NB4 (cell line): ENCODE measurements at places on chromosomes 4 and X.

GRCh38 chr4:168854350-168854921 is 155.6 kb downstream of the CBR4 start:
- DNase-seq: no peak

DNA sequence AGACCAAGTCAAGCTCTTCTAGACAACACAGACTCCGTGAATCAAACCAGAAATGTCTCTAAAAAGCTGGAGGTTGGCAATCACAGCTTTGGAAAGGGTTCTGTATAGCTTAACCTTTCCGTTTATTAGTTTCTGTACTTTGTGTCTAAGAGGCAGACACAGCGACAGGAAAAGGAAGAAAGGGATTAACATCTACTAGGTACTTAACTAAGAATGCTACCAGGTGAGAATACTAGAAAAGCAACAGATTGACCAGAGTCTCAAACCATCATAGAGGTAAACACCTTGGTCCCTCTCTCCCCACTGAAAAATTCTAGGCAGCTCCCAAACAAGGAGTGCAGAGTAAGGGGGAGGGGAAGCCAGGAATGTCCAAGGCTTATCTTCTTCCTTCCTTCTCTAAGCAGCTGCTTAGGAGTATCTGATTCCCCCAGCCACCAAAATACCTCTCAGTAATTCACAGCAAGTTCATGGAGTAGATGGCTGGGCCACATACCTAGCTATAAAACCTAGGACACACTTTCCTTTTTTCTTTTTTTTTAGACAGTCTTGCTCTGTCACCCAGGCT is 80.8 kb downstream of the APBB2 start:
- no peak for DNase-seq

- no peak for DNase-seq
Observed at GRCh38 chr4:162685410-162685809, 481.3 kb downstream of the NAF1 start.

GRCh38 chr4:155881555-155881954 is 15.5 kb upstream of the ASIC5 start:
- no peak for DNase-seq

DNA sequence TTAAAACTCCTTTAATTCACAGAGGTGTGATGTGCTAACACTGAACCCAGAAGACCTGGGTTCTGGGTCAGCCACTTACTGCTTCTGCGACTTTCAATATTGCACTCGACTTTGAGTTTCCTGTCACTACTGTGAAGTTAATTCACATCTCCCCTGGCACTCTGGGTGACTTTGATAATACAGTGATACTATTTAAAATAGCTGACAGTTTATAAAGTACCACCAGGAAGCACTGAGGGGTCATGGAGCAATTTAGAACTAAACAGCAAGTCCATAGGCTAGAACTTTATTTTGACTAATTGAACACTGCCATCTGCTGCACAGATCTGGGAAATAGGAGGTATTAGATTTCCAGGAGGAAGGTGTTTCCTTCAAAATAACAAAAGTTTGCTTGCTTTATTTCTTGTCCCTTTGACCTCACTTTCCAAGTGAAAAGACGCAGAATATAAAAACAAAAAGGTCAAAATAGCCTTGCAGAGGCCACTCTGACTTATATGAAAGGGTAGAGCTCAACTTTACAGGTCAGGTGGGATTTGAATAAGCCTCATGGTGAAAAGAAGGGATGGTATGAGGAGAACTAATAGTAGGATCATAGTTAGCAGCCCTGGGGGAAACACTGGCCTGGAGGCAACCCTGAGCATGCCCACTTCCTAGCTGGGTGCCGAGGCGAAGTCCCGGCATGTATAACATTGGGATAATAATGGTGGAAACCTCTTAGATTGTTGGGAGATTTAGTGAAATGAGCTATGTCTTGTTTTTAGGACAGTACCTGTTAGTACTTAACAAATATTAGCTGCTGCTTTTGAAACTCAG is 53.4 kb downstream of the ZNF518B start:
- DNase-seq: peak; percentile 55

GRCh38 chr4:1495416-1496115 is 89.3 kb upstream of the NKX1-1 start:
- no peak for DNase-seq

- no peak for DNase-seq
Observed at GRCh38 chrX:13022926-13023325, 21.5 kb downstream of the FAM9C start.
